ENCODE measurements at places on chromosomes 5 and 9.

GRCh38 chr9:81474125-81474524, 215.2 kb downstream of the TLE1 start:
- DNase-seq: no peak

GRCh38 chr5:39716532-39717028, 291.8 kb upstream of the DAB2 start:
- DNase-seq: peak; percentile 2

- DNase-seq: no peak
Measured at GRCh38 chr5:147188200-147189108, 46.4 kb upstream of the STK32A start.

GRCh38 chr9:99626426-99626825, 195.3 kb upstream of the NR4A3 start:
- no peak for DNase-seq

DNA sequence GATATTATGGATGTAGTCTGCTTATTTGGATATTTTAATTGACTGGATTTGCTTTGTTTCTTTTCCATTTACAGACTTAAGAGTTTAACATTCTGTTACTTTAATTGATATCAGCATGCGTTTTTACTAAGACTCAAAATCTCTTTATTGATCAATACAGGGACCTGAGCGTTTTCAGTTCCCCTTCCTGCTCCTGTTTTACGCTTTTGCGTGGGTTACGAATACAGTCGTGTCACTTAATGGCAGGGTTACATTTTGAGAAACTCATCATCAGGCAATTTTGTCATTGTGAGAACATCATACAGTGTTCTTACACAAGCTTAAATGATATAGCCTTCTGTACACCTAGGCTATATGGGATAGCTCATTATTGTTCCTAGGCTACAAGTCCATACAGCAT, 65.2 kb downstream of the PBX3 start:
- DNase-seq: no peak

DNA sequence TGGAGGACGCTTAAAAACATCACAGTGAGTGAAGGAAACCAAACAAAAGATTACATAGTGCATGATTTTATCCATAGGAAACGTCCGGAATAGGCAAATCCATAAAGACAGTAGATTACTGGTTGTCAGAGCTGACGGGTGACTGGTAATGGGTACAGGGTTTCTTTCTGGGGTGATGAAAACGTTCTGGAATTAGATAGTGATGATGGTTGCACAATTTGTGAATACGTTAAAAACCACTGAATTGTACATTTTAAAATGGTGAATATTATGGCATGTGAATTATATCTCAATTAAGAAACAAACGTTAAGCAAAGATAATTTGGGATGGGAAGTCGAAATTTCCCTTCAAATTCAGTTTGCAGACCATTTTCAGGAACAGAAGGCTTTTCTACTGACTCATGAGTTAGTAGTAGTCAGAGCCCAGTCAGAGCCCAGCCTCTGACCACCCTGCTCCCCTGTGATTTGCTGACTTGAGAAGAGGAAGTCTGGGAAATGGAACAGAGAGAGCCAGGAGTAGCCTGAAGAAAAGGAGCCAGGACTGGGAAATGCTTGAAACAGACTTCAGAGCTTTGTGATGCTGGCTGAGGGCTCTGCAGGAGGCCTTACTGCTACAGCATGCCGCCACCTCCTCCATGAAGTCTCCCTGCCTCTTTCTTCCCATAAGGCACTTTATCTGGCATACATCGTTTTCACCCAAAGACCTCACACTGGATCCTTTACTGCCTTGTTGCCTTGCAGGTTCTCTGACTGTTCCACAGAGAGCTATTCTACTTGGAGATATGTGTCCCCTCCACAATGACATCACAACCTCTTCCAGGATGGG, 46.4 kb upstream of the CTNNA1 start:
- no peak for DNase-seq

- no peak for DNase-seq
Measured at GRCh38 chr5:131635684-131636572, 899 bp upstream of the RAPGEF6 start.

All from stimulated activated CD4-positive, alpha-beta T cell treated with anti-CD3 and anti-CD28 coated beads, TNF-alpha, amount 100 ng/mL, for 1 hour (primary cell).